PC-3 (cell line): ENCODE measurements at places on chromosomes 6 and 20. TPM values are rescaled to one million over a fixed set of nuclear protein-coding genes. Genes with fewer than 3 reads are reported as not detected.

The ADGRF4 gene
- total RNA-seq: 3.4 and 4.2 TPM in 2 replicates

The STXBP5 gene
- 12.9 and 18.4 TPM in 2 replicates for total RNA-seq

DNA sequence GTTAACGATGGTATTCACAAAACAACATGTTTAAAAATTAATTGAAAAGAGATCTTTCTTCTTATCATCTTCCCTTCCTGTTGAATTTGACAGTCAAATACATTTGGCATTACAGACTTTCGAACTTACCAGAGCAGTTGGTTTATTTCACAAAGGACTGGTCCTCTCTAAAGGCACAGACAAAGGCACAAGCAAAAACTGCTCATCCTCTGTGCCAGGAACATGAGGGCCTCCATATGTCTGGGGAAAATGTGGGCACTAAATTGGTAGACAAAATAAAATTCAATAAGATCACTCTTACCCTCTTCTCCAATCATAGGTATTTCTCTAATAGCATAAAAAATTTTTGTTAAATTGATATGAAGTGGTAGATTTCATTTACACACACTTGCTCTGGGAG lies 40.4 kb downstream of the SYNE1 start:
- no peak for DNase-seq

- no peak for DNase-seq
These were observed 8.2 kb downstream of the NCOA7 start for GRCh38 chr6:125798734-125799508.
